Peyer's patch (tissue), 4 donors: ENCODE measurements at places on chromosomes 6 and 20.

DNA sequence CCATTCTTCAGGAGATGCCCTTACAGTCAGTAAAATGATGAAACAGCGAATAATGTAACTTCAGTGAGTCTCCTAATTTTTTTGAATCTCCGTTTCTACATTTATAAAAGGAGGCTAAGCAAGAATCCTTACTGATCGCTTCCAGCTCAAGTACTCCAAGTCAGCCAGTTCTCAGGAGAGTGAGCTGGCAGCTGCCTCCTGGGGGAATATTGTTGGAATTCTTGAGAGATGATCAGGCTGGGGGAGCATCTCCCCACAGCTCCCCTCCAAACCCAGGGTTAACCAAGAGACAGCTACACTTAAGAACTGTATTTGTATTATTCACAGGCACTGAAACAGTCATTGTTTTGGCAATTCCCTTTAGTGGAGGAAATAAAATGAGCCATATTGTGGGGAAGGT is 89.1 kb upstream of the PCSK2 start:
- no peak for DNase-seq

- DNase-seq, result no peak
Measured at GRCh38 chr6:116631379-116631990, 15.2 kb downstream of the RSPH4A start.

DNA sequence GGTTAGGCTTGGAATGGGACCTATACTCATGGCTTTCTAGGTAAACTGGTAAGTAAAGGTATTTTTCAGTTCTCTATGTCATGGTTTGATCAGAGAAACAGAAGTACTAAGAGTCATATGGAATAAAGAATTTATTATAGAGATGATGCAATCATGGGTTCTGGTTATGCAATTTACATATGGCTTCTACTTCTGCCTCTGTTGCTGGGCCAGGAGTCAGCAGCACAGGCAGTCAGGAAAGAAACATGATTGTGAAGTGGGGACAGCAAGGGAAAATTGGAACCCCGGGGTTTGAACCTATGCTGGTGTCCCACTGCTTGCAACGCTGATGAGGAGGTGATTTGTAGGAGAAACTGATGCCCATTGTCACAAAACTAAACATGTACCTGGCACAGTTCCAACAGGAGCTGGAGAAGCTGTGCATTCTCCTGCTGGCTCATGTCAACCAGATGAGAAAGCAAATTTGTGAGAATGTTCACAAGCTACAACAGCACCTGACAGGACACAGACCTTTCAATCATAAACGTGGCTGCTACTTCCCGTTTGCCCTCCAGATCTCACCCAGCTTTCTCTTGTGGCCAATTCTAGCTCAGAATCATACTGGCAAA is 887.1 kb downstream of the TFAP2A start:
- DNase-seq, result no peak

DNA sequence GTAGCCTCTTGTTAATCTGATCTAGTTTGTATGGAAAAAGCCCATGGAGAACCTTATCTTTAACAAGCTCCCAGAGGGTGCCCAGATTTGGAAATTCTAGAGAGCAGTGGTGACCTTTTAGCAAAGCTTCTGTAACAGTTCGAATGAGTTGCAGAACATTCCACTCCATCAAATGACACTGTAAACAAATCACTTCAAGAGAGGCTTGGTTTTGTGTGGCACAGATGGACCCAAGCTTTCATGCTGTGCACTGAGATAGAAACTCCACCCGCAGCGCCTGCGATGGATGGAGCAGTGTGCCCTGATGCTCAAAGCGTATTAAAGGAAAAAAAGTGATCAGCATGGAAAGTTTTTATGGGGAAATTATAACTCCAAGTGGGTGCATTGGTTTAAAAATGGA is 55.1 kb upstream of the ISM1 start:
- no peak for DNase-seq

GRCh38 chr6:30747300-30747687 is 2.9 kb upstream of the IER3 start:
- DNase-seq, result no peak

DNA sequence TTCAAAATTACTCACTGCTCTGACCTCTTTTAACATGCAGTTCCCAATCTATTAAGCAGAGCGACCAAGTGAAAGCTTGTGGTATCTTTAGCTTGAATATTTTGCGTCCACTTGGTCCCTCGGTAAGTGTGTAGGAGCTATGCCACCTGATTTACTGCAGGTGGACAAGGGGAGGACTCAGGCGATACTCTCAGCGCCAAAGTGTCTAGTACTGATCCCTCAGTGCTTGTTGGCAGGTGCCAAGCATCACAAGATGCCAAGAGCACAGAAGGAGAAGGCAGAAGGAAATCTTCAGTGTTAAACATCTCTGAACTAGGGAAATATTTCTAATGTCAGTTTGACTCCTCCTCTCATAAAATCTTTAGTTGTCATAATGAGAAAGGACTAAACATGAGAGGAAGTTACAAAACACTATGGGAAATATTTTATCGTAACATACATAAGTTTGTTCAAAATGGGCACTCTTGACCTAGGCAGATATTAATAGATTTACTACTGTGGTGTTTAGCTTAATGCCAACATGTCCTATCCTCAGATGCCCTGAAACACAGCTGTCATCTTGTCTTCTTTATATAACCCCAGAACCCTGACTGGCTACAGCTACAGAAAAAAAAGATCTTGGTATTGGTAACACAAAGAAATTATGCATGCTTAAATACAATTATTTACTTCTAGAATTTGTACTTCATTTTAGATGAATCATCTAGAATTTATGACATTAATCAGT is 19.5 kb downstream of the NHLRC1 start:
- no peak for DNase-seq

GRCh38 chr20:56843386-56843785 is 214.3 kb downstream of the TFAP2C start:
- no peak for DNase-seq

DNA sequence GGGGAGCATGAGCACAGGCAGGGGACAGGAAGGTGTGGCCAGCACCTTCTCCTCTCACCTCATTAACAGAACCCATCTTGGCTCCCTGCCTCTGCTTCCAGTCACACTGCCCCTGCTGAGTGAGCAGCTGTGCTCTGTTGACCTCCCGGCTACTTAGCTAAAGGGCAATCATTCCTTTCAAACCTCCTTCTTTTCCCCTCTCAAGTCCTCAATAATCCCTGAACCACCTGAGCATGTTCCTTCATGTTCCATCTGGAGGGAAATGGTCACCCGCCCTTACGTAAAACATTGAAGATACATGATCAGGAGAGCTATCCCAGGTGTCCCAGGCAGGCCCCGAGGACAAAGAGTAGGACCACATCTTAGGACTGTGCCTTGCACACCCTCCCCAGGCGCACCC is 21.7 kb upstream of the MRPS10 start:
- DNase-seq, result no peak

GRCh38 chr20:37852666-37853065 is 50.3 kb upstream of the VSTM2L start:
- DNase-seq, result no peak

- no peak for DNase-seq
Measured at GRCh38 chr6:108937170-108937569, 88.9 kb downstream of the ARMC2 start.

- DNase-seq, result no peak
Measured at GRCh38 chr20:38579921-38580320, 1.1 kb upstream of the ADIG start.

DNA sequence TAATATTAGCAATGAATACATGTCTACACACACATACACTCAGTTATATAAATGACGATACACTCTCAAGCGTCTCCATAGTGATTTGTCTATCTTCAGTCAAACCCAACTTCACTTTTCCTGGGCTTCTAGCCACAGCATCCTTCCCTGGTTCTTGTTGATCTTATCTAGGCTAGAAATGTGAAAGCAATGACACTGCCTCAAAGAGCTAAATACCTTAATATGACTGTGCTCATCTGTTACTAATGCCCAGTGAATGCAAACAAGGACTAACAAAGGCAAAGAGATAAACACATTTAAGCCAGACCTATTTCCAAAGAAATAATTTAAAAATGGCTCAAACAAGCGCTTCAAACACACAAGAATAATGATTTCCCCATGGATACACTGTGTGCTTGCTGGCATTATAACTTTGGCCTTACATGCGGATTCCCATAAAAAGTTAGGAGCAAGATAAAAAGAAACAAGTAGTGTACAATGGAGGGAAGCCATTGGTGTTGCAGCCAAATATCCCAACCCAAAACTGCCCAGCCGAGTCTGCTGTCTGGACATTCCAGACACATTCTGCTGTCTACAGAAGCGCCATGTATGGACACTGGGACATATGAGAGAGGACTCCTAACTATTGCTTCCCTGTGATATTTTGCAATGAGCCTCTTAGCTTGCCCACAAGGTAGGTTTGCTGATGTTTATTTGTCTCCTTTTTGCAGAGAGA is 19.5 kb upstream of the DAAM2 start:
- no peak for DNase-seq

- peak; percentile 42 for DNase-seq
Measured at GRCh38 chr20:41174782-41175181, 37.4 kb downstream of the PLCG1 start.

- peak; percentile 40 for DNase-seq
Measured at GRCh38 chr6:43972179-43972912, 154.9 kb downstream of the MRPL14 start.
